Dermis blood vessel endothelial cell (primary cell): ENCODE measurements at places on chromosomes 16 and 17. TPM values are rescaled to one million over a fixed set of nuclear protein-coding genes. Genes with fewer than 3 reads are reported as not detected.

Gene CDC27
- total RNA-seq: 97.3 and 201 TPM in 2 replicates

Gene CBFA2T3
- total RNA-seq: 0.14 TPM in 1 of 2 replicates, not detected in the other

Gene PPP1R27
- not detected in 2 replicates for total RNA-seq

Gene TNFSF13
- total RNA-seq: 0.88 and 1.2 TPM in 2 replicates

Gene TNFRSF13B
- total RNA-seq: not detected in 2 replicates

Gene VWA3A
- 0.17 TPM in 1 of 2 replicates, not detected in the other for total RNA-seq

Gene FBXL20
- 20.2 and 23.3 TPM in 2 replicates for total RNA-seq

Gene APOBR
- total RNA-seq: under 0.01 and 0.05 TPM in 2 replicates

Gene PLCG2
- total RNA-seq: 23.2 and 23.5 TPM in 2 replicates

Gene TAT
- not detected in 2 replicates for total RNA-seq

Gene ZNF764
- 4.4 and 4.8 TPM in 2 replicates for total RNA-seq

Gene TPSD1
- total RNA-seq: not detected in 2 replicates

Gene TMEM100
- total RNA-seq: 7.3 and 8.0 TPM in 2 replicates

Gene PIRT
- total RNA-seq: not detected in 2 replicates

Gene KIF19
- 6.4 and 16.3 TPM in 2 replicates for total RNA-seq

Gene SHCBP1
- 9.7 and 41.9 TPM in 2 replicates for total RNA-seq

Gene CD7
- total RNA-seq: not detected in 2 replicates

Gene ATP1B2
- not detected in 2 replicates for total RNA-seq

Gene GH1
- not detected in 2 replicates for total RNA-seq

Gene ZNF750
- 0.05 TPM in 1 of 2 replicates, not detected in the other for total RNA-seq

Gene HSD17B2
- 181 and 215 TPM in 2 replicates for total RNA-seq

Gene SYCE1L
- 3.0 and 3.4 TPM in 2 replicates for total RNA-seq

Gene ITGAD
- not detected in 2 replicates for total RNA-seq

Gene CDRT15
- total RNA-seq: not detected in 2 replicates

Gene LDAF1
- 12.5 and 49.7 TPM in 2 replicates for total RNA-seq

Gene TSNAXIP1
- total RNA-seq: 0.47 and 0.85 TPM in 2 replicates

Gene KCTD5
- total RNA-seq: 25.2 and 27.6 TPM in 2 replicates

Gene USP32
- total RNA-seq: 53.6 and 85.3 TPM in 2 replicates
